Stimulated activated CD8-positive, alpha-beta memory T cell treated with anti-CD3 and anti-CD28 coated beads, Interleukin-4, amount 100 ng/mL, for 1 hour (primary cell): ENCODE measurements at places on chromosomes 4 and X.

GRCh38 chr4:125703443-125703842 is 388.7 kb downstream of the FAT4 start:
- no peak for DNase-seq

DNA sequence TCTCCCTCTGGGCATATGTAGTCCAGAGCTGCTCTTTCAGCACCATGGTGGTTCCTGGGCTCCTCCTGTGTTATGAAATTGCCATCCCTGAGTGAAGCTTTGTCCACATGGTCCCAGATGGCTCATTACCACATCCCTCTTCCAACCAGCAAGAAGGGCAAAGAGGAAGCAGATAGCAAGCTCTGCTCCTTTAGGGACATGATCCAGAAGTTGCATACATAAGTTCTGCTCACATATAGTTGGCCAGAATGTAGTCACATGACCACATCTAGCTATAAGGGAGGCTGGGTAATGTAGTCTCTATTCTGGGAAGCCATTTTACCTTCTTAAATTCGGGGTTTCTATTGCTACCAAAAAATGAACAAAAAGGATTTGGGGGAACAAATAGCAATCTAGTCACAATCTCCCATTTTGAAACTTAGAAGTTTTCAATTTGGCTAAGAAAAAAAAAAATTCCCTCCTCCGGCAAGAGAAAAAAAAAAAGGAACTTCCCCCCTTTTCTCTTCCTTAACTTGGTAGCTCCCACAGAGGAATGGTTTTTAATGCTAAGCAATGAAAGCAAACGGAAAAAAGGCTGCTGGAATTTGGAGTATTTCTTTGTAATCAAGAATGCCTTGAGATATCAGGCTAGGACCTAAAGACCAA is 88.2 kb upstream of the USP9X start:
- DNase-seq: no peak

DNA sequence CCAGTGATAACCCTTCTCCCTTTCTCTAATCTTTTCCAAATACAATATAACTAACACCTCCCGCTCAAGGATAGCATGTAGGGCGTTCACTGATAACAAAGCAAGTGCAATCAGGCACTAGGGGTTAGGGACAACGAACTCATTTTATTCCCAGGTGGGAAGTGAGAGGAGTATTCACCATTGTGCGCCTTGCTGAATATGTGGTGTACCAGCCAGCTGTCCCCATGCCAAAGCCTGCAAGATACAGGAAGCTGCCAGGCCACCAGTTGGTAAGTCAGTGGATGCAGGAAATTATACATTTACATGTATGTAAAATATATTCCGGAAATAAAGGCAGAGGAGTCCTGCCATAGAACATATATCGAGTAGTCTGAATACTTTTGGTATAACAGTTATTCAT is 6.3 kb upstream of the HPRT1 start:
- no peak for DNase-seq

DNA sequence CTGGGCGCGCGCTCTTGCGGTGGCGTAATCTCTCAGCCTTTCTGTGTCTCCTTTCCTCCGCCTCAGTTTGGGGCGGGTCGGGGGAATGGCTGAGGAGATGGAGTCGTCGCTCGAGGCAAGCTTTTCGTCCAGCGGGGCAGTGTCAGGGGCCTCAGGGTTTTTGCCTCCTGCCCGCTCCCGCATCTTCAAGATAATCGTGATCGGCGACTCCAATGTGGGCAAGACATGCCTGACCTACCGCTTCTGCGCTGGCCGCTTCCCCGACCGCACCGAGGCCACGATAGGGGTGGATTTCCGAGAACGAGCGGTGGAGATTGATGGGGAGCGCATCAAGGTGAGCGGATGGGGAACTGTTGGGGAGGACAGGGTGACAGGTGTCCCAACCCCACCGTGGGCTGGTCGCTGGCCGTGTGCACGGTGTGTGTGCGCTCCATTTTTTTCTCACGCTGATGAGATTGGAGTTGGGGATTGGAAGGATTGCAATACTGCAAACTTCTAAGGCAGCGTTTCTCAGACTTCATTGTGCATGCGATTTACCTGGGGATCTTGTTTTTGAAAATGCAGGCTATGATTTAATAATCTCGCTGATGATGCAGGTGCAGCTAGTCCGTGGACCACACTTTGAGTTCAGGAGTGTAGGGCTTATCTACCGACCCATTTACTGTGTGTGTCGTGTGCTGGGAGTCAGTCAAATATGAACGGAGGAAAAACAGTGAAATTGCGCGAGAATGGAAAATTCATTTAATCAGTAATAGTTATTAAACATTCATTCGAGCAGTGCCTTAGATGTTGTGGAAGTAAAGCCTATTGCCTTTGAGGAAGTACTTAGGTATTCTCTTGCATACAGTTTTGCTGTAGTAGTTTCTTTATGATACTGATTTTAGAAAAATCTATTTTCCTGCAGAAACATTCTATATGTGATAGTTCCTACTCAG is at the start of gene RAB33B:
TSS of gene RAB33B (plus strand) at position 11 of the 935 bp plus-strand sequence. CDS start at position 86, 75 bp downstream.
- DNase-seq: peak; percentile 2

DNA sequence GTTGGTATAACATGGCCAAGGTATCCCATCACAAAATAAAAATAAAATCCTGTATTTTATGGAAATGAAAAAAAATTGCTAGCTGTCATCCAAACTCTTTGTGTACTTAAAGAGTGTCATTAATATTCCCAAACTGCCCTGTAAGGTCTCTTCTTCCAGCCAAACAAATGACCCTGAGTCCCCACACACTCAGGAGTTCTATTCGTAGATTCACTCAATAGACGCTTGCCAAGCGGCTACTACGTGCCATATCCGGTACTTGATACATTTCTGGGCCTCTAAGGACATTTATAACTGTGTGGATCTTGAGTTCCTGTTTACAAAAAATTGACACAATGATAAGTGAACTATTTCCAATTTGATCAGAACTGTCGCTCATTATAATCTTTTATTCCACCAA is 245.1 kb downstream of the SCFD2 start:
- DNase-seq: no peak

DNA sequence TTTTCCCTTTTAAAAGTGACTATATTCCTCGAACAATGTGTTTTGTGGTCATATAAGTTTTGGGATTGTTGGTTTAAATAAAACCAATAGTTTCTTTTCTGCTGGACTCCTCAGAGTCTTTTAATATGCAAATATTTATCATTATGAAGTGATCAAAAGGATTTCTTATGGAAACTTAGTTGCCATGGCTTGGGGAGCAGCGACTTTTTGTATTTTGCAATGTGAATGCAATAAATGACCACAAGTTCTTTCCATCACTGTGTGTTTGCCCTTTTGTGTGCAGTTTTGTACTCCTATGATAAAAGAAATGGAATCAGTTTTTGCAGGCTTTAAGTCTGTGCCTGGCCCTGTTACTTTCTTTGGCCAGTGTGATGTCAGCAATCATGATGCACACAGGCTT is 68.5 kb upstream of the NUDT6 start:
- no peak for DNase-seq

DNA sequence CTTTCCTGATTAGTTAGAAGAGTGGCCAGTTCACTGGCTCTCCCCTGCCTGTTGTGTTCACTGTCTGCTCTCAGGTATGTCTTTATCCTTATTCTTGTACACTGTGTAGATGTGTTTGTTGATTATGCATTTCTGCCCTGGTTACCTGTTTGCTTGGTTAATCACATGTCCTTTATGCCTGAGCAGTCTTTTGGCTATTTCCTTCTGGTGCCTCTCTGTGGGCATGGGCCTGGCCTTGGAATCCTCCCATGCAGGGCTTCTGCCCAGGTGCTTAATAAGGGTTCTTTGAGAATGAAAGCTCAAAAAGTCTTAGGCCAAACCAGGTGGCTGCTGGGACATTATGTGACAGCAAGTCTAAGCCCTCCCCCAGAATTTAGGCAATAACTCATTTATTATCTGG is 26.5 kb downstream of the OTUD6A start:
- DNase-seq: no peak

DNA sequence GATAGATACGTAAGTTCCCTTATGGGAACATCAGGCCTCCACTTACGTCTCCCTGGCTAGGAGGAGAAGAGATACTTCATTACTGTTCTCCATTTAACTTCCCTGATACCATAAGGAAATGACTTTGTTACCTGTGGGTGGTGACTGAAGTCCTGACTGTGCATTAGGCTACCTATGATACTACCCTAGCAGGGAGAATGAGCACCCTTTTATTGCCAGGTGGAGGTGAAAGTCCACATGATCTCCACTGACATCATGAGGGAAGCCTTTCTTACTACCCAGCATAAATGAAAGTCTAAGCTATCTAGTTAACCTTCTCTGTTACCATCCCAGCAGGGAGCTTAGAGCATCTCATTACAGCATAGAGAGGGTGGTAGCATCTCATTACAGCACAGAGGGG is 24.4 kb upstream of the LAMTOR3 start:
- DNase-seq: no peak

- no peak for DNase-seq
Observed at GRCh38 chr4:82579932-82580331, 18.1 kb upstream of the TMEM150C start.
